NCI-H1694 treated with DMSO at 0.1 percent for 48 hours (cell line): ENCODE measurements at places on chromosomes 16 and 17.

GRCh38 chr17:77203846-77204245, 63.1 kb downstream of the SEC14L1 start:
- DNase-seq, result no peak

GRCh38 chr17:8954339-8954738, 11.2 kb downstream of the PIK3R5 start:
- no peak for DNase-seq

GRCh38 chr16:31413943-31414342, 14.2 kb downstream of the COX6A2 start:
- DNase-seq, result no peak

DNA sequence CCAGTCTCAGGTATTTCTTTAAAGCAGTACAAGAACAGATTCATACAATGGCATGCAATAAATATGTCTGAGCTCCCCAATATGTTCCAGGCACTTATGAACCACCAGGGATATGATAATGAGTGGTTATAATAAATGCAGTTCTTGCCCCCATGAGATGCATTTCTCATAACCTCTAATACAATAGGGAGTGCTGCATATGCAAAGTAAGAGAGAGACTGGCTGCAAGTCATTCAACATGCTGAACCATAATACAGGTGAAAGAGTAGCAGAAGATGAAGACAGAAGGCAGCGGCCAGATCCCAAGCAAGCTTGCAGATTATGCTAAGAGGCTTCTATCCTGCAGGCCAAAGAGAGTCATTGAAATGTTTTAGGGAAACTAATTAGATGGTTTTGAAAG, 96.7 kb downstream of the CHD9NB start:
- no peak for DNase-seq

DNA sequence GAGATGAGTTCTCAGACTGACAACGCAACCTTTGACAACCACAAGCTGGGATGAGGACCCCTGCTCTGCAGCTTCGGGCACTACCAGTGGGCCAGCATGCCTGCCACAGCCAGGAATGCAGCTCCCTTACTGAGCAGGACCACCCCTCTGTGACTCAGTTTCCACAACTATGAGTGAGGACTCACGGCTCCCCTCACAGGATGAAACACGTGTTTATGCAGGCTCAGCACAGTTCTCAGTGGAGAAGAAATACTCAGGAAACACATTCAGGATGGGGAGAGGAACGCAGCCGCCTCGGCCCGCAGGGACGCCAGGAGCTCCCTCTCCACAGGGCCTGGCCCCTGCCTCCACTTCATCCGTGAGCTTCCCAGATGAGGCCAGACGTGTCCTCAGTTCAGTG, 14.1 kb downstream of the DNASE1 start:
- no peak for DNase-seq

GRCh38 chr16:59108374-59108773, 374.3 kb upstream of the GOT2 start:
- DNase-seq, result no peak

GRCh38 chr16:56814537-56815432, 50.2 kb upstream of the SLC12A3 start:
- no peak for DNase-seq

DNA sequence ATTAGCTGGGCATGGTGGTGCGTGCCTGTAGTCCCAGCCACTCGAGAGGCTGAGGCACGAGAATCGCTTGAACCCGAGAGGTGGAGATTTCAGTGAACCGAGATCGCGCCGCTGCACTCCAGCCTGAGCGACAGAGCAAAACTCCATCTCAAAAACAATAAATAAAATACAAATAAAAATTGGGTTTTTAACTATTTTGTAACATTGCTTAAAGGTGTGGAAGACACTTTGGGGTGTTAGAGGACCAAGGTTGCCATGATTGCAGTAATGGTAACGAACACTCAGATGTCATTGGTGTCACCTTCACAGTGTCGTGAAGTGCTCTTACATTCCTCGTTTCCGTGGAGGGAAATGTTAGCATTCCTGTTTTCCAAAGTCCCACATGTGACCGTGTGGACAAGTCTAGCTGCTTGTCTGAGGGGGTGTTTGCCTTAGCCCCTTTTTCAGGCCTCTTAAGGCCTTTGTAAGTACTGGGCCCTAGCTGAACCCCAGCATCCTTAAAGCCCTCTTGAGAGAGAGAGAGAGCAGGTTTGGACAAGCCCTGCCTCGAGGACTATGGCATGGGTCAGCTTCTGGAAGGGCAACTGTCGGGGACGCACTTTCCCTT, 8.6 kb downstream of the C16orf96 start:
- no peak for DNase-seq

- peak; percentile 87 for DNase-seq
Measured at GRCh38 chr17:45428050-45428617, 4.5 kb downstream of the ARHGAP27 start.

DNA sequence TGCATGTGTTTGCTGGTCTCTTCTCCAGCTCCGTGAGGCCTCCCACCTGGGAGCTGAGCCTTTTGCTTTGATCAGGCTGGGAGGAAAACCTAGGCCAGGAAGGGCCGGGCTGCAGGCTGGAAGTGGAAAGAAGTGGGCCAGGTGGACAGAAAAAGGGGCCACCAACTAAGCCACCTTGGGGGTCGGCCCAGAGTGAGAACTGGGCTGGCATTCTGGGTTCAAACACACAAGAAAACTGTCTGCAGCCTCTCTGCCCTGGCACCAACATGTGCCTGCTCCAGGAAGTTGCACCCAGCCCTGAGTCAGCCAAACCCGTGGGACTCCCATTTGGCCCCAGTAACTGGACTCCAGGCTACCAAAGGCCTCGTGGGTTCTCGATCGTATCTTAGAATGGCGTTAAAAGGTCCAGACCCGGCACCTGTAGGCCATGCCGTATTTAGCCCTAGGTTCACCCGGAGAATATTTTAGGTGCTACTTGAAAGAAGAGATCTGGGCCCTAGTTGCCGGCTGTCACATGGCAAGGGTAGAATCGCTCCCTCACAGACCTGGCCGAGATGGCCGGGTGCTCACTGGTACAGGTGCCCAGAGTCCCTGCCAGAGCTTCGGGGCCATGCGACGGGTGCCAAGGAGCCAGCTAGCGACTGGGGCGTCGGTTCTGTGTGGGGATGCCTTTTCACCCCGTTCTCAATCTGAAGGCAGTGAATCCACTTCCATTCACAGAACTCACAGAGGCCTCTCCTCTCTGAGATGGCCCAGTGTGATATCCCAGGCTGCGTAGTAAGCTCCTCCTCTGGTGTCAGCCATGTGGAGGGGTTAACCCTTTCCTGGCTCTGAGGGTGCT, 236.6 kb downstream of the MRTFB start:
- no peak for DNase-seq

DNA sequence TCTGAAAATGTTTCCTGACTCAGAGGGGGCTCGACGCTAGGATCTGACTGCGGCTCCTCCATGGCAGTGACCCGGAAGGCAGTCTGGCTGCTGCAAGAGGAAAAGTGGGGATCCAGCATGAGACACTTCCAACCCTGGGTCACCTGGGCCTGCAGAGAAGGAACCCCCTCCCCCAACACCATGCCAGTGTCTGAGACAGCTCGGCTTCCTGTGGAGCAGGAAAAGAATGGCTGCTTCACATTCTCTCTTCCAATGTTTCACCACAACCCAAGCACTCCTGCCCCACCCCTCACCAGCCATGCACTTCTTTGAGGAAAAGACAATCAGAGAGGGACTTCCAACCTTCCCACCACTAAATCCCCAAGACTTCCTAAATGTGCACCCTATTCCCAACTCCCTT, 10.8 kb downstream of the TP53 start:
- DNase-seq, result no peak

GRCh38 chr17:17175340-17175739, 30.8 kb downstream of the PLD6 start:
- no peak for DNase-seq

GRCh38 chr17:35775583-35775982, 14.9 kb downstream of the C17orf50 start:
- DNase-seq, result no peak

- DNase-seq, result no peak
Measured at GRCh38 chr16:82040296-82040695, 5.2 kb downstream of the HSD17B2 start.

- DNase-seq, result no peak
Measured at GRCh38 chr17:49859991-49860953, 12.4 kb upstream of the TAC4 start.

DNA sequence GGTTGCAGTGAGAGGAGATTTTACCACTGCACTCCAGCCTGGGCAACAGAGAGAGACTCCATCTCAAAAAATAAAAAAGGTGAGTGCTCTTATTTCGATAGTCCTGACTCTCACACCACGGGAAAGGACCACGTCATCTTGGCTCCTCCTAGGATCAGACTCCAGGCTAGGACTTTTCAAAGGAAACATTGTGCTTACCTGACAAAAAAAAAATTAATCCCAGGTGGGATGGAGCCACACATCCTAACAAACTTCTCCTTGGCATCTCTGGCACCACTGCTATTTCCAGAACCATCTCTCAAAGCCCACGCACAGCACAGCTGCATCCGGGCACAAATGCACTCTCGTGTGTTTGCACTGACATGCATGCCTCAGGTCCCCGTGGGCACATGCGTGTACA, 262.4 kb downstream of the ENGASE start:
- DNase-seq, result no peak

GRCh38 chr17:55341432-55341831, 76.7 kb downstream of the HLF start:
- DNase-seq, result no peak

DNA sequence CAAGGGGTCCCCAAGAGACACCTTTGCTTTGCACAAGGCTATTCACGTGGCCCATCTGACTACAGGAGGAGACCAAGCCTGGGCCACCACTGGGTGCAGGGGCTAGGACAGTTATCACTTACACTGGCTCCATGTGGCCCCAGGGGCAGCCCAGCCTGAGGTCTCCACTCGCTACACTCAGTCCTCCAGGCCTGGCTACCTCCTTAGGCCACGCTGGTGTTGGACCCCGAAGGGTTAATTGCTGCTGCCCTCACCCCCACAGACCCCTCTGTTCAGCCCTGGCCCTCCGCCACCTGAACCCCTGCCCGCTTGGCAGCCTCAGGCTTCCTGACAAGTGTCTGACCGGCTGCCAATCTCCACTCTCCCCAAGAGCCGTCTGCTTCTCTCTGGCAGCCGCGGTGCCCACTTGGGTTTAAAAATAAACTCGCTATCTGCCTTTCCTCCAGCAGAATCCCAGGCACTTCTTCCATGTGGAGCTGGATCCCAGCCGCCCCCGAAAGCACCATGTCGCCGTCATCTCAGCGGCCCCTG, 27.8 kb downstream of the ADAM11 start:
- peak; percentile 62 for DNase-seq

- no peak for DNase-seq
Measured at GRCh38 chr17:488993-489757, 136.6 kb upstream of the RPH3AL start.

- DNase-seq, result no peak
Measured at GRCh38 chr17:46154151-46154816, 38.9 kb downstream of the KANSL1 start.

- no peak for DNase-seq
Measured at GRCh38 chr17:29562615-29563014, 4.2 kb downstream of the ABHD15 start.

DNA sequence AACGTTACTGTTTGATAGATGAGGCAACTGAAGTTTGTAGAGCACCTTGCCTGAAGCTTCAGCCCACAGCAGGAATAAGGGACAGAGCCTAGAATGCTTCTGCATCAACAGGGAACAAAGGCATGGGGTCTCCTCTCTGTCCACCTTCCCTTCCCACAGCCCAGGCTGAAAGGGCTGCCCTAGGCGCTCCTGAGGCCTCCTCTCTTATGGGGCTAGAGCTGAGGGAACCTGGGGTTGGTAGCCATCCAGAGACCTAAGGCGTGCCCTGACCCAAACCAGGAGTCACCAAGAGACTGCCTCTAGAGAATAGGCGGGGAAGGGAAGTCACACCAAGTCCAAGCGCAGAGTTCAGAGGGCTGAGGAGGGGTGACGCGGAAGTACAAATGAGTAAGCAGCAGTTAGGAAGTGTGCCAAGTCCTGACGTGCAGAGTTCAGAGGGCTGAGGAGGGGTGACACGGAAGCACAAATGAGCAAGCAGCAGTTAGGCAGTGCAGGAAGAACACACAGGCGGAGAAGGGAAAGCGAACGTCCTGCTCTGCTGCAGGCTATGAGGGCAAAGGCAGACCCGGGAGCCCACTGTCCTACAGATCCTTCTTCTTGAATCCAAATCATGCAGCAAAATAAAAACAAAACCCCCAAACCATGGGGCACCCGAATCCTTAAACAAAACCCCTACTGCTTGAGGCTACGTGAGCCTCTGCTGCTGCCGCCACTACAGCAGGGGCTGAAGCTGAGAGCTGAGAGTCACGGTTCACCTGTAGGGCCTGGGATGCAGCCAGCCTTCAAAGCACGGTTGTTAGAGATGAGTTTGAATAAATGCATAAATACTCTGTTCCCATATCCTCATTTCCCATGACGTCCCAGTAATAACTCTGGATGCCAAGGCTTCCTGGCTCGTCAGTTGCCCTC, 2.7 kb upstream of the SPG7 start:
- no peak for DNase-seq

- DNase-seq, result no peak
Measured at GRCh38 chr17:51921500-51921899, 237.0 kb downstream of the CA10 start.

DNA sequence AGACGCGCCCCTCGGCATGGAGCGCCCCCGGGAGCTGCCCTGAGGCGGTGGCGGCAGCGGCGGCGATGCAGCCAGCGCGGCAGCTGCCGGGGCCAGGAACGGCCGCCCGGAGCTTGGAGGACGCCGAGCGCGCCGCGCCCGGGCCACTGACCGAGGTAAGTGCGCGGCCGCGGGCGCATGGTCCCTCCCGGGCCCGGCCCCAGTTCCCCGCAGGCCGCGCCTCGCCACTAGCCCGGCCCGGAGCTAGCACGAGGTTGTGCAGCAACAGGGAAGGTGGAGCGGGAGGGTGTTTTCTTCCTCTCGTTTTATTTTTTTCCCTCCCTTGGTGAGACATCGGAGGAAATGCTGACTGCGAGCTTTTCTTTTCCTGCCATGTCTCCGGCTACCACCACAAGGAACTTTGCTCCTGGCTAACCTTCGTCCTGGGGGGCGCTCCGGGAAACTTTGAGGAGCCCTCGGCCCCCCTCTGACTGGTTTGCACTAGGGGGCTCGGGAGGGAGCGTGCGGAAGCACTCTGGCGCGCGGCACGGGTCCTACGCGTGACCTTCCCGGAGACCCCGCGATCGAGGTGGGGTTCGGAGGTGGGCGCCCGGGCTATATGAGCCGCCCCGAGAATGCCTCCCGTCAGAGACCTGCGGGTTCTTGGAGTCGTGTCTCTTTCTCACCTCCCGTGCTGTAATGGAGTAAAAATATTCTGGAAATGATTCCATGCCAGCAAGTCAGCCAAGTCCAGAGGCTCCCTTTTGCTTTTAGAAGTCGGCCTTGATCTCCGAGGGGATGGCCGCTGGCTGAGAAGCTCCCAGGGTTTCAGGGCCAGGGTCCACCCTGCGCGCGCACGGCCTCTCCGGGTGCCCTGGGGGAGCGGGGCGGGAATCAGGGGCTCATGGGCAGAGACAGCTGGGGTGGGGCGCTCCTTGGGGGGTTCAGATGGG, 868 bp downstream of the KCNJ12 start:
- DNase-seq, result no peak

GRCh38 chr17:38674749-38675615, at the start of gene EPOP:
Gene EPOP (minus strand): TSS chr17:38674957. CDS start chr17:38674495, 462 bp downstream.
- DNase-seq, result peak; percentile 79

- no peak for DNase-seq
Measured at GRCh38 chr17:44565866-44566443, 8.7 kb downstream of the FZD2 start.
